ENCODE measurements at places on chromosomes 4 and X.

DNA sequence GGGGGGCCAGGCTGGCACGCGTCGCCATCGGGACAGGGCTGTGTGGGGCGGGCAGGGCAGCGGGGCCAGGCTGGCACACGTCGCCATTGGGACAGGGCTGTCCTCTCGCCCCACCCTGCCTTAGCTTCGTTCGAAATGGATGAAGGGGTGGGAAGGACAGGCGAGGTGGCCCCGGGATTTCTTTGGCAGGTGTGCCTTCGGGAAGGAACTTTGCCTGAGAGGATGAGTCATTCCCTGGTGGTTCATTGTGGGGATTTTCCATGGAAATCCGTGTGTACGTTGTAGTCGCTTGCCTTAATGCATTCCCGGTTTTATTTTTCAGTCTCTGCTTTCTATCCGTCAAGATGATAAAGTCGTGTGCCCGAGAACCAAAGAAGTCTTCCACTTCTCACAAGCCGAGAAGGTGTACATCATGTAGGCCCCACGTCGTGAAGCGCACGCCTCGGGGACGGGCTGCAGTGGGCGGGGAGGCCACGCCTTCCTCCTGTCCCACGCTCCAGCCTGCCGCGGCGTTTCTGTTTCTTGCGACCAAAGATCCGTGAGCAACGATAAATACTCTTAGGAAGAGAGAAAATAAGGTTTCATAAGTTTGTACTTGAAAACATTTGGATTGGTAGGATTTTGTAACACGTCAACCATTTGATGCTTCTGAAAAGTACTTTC is 8.1 kb upstream of the UVSSA start:
- DNase-seq = no peak

GRCh38 chr4:35965300-35965699 is 279.0 kb downstream of the ARAP2 start:
- DNase-seq = no peak

- DNase-seq = no peak
Measured at GRCh38 chr4:52852711-52853110, 9.4 kb upstream of the RASL11B start.

DNA sequence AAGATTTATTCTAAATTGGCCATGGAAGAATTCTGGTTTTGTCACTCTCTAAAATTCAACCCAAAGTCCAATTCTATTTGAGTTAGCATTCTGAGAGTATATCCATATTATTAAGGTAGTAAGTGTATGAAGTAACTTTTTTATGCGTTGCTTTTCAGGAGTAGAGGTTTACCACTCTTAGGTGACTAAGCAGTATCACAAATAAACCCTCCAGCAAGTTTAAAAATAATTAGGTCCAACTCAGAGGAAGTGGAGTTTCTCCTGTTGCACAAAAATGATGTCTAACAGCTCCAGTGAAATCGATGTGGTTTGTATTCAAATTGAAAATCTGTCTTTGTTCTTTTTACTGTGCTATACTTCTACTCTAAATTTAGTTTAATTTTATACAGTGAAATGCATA is 6.6 kb downstream of the SCML1 start:
- no peak for DNase-seq

Data from CD4-positive, alpha-beta T cell treated with Interleukin-12 subunit alpha and Interleukin-12 subunit beta, for 1 hour (primary cell).